ENCODE measurements at places on chromosomes 7 and 10.

DNA sequence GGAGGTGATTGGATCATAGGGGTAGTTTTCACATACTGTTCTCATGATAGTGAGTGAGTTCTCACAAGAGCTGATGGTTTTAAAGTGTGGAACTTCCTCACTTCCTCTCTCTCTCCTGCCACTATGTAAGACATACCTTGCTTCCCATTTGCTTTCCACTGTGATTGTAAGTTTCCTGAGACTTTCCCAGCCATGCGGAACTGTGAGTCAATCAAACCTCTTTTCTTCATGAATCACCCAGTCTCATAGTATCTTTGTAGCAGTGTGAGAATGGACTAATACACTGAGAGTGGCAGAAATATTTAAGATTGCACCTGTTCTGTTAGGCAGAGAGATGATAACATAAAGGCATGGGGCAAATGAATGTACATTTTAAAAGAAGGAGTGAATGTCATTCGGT is 507.8 kb downstream of the SORCS3 start:
- no peak for DNase-seq

DNA sequence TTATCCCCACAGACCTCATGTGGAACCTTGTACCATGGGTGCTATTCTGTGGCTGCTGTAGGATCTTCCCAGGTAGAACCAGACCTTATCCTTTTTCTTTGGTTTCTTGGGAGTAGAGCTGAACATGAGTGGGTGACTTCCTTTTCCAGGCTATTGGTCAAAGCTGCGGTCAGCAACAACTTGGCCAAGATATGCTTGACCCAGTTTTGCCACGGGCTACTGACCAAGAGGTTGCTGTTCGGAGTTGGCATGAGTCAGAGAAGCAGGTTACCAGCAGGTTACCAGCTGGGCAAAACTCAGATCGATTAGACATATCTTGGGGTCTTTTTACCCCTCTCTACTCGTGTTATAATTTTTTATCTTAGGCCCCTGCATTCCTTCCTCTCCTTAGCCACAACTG is 36.7 kb upstream of the HDAC9 start:
- no peak for DNase-seq

- no peak for DNase-seq
These were observed 250.5 kb downstream of the NSUN6 start for GRCh38 chr10:18400906-18401245.

DNA sequence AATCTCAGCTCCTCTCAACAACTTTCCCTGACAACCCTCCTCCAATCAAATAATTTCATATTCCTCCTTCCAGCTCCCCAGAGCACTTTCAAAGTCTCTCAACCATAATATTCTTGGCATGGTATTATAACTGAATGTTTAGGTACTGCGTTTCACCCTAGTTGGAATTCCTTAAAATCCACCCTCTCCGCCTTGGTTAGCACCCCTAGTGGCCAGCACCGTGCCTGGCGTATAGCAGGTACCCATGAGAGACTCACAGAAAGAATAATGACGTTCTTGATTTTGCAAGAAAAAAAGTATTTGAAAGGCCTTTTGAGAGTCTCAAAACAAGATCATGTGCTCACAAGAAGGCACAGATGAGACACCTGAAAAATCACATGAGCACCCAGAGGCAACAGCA is 50.9 kb downstream of the GLI3 start:
- DNase-seq, result no peak

DNA sequence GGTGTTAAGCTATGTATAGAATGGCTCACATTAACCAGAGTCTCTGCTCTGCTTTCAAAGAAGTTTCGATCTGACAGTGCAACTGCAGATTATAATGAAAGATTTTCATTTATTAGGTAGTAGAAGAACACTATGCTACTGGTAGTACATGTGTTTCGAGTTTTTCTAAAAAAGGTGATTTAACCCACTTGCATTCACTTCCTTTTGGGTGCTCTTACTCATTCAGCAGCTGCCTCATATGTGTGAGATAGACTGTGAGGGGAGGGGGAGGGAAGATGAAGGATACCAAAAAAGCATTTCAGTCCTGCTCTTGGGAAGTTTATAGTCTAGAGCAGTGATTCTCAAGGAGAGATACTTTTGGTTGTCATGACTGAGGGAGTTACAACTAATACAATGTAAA is 20.4 kb downstream of the PLEKHA8 start:
- no peak for DNase-seq

GRCh38 chr10:98340261-98340939 is 72.4 kb upstream of the LOXL4 start:
- DNase-seq, result no peak

All from vagina (tissue), 2 donors.